ENCODE measurements at places on chromosomes 5 and 9.

DNA sequence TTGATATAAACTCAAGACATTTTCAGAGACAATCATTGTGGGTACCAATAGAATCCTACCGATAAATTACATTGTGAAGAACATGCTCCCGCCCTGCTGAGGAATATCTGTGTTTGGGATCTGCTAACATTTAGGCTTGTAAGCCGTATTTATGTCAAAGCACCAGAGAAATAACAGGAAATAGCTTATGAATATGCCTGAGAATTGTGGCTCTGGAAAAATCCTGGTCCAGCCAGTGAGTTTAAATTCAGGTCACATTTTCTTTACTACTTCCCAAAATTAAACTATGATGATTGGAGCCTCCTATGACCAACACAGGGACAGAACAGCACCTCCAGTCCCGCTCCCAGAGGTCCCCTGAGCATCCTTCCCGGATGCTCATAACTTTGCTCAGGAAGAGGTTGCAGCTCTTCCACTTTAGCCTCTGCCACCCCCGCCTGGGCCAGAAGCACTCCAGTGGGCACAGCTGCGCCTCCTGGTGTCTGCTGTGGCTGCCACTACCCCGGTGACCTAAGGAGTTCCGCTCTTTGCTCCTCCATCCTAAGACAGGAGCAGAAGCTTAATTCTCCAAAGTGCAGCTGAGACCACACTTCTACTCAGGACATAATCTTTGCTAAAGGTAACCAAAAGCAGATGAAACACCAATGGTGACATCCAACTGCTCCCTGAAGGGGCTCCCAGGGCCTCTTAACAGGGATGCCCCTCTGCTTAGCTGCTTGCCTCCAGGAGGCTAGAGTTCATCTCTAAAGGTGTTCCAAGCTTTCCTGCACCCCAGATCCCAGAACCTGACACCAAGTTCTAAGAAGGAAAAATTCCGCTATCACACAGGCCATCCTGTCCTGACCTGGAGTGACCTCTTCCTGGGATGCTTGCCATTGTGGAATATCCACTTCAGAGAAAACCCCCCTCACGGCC, 58.8 kb downstream of the SLC1A1 start:
- DNase-seq: peak; percentile 44

DNA sequence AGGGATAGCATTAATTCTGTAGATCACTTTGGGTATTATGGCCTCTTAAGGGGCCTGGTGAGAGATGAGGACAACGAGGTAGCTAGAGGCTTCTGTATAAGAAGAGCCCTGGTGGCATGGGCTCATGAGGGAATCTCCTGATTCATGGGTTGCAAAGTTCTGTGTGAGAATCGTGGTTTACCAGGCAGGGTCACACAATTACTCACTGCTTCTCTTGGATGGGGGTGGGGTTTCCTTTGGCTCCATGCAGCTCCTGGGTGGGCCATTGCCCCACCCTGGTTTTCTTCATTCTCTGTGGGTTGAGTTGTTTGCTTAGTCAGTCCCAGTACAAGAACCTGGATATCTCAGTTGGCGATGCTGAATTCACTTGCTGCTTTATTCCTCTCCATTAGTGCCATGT, 30.9 kb upstream of the TNFSF15 start:
- DNase-seq: no peak

- DNase-seq: no peak
Observed at GRCh38 chr5:60597572-60598320, 102.2 kb downstream of the DEPDC1B start.

DNA sequence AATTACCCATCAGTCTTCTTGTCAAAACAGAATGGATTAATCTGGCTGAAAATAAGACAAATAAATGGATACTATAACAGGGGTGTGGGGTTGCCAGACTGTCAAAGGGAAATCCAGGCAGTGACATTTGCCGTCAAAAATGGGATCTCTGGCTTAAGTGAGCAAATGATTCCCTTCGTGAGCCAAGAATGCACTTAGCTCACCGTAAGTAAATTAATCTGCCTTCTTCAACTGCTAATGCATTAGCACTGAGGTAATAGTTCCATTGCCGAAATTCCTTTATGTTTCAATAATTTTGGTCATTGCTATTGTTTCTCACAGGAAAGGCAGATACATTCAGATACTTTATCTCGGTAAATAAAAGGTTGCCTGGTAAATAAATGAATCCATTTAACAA, 377.8 kb downstream of the KIAA0825 start:
- DNase-seq: no peak

- DNase-seq: peak; percentile 37
Observed at GRCh38 chr9:84170521-84171141, 169.9 kb downstream of the SLC28A3 start.

All from A549 (cell line).